CD4-positive, CD25-positive, alpha-beta regulatory T cell (primary cell): ENCODE measurements at places on chromosomes 11 and 22. TPM values are rescaled to one million over a fixed set of nuclear protein-coding genes. Genes with fewer than 3 reads are reported as not detected.

GSTT2B gene
- not detected for total RNA-seq

FBXO3 gene
- 56.7 TPM for total RNA-seq

MAPK8IP1 gene
- total RNA-seq = 4.1 TPM

OR10A2 gene
- not detected for total RNA-seq

UPK3A gene
- total RNA-seq = not detected

PRAME gene
- not detected for total RNA-seq

TBX1 gene
- not detected for total RNA-seq

PLAAT3 gene
- 5.8 TPM for total RNA-seq

SCARF2 gene
- total RNA-seq = 6.9 TPM

HTR3A gene
- not detected for total RNA-seq

CRYBB2 gene
- total RNA-seq = not detected

SNU13 gene
- 159 TPM for total RNA-seq

MUC5AC gene
- total RNA-seq = not detected

MFRP gene
- total RNA-seq = not detected

IFITM1 gene
- 320 TPM for total RNA-seq

DMC1 gene
- total RNA-seq = not detected

RASL10A gene
- total RNA-seq = not detected

C22orf15 gene
- 0.96 TPM for total RNA-seq

KLHL35 gene
- 0.47 TPM for total RNA-seq

LRRC75B gene
- total RNA-seq = not detected

KRTAP5-1 gene
- not detected for total RNA-seq

ANO9 gene
- total RNA-seq = 153 TPM

TMEM184B gene
- total RNA-seq = 31.3 TPM

AIFM3 gene
- 0.49 TPM for total RNA-seq
